Activated T-cell treated with anti-CD3 and anti-CD28 coated beads, Interleukin-2, amount 50 U/mL, for 72 hours (primary cell): ENCODE measurements at places on chromosomes 7 and 10. TPM values are rescaled to one million over a fixed set of nuclear protein-coding genes. Genes with fewer than 3 reads are reported as not detected.

DNA sequence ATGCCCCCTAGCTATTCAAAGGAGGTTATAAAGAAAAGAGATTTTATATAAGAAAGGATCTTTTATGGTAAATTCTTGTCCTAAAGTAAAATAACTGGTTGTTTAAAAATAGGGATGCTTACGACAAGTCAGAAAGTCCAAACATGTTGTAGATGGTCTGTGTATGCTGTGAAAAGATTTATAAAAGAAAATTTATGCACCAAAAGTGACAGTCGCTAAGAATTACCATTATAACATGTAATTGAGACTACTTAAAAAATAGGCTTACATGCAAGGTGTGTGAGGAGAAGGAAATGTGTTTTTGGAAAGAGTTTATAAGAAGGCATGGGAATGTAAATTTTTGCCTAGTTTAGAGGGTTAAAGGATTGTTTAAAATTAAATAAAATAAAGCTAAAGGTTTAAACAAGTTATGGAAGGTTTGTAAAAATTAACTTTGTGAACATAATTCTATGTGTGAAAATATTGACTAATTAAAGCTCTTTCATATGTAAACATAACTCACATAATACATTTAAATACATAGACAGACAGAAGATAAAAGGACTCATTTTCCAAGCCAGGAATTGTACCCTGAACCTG is 118.5 kb downstream of the LYZL1 start:
- H3K27ac ChIP-seq = no peak overlapping the region
- H3K4me1 ChIP-seq = peaks cover 12% of the 10 kb centered on the region
- peaks cover 7% of the 10 kb centered on the region for H3K36me3 ChIP-seq
- no peak for DNase-seq
- no peak overlapping the region for H3K4me3 ChIP-seq
- no peaks in the 10 kb centered on the region for H3K27me3 ChIP-seq

- peak; percentile 25 for DNase-seq
- H3K4me1 ChIP-seq = peaks cover 42% of the 10 kb centered on the region
- no peak overlapping the region for H3K27ac ChIP-seq
- H3K27me3 ChIP-seq = peaks cover 84% of the 10 kb centered on the region
These were observed 2.3 kb downstream of the IGF2BP3 start for GRCh38 chr7:23467806-23468525.

DNA sequence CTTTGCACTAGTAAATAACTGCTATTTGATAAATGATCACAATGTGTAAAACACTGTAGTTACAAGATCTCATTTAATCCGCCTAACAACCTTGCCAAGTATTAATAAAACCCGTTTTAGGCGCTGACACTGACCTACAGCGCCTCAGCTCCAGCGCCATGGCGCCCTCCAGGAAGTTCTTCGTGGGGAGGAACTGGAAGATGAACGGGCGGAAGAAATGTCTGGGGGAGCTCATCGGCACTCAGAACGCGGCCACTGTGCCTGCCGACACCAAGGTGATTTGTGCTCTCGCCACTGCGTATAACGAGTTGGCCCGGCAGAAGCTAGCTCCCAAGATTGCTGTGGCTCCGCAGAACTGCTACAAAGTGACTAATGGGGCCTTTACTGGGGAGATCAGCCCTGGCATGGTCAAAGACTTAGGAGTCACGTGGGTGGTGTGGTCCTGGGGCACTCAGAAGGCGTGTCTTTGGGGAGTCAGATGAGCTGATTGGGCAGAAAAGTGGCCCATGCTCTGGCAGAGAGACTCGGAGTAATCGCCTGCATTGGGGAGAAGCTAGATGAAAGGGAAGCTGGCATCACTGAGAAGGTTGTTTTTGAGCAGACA is 1.1 kb upstream of the TNPO3 start:
- H3K27ac ChIP-seq = peak overlapping the region; percentile 100
- peaks cover 26% of the 10 kb centered on the region for H3K4me1 ChIP-seq
- peak overlapping the region; percentile 95 for H3K4me3 ChIP-seq
- H3K27me3 ChIP-seq = peaks cover 10% of the 10 kb centered on the region
- DNase-seq = no peak
- H3K36me3 ChIP-seq = peaks cover 7% of the 10 kb centered on the region

GRCh38 chr7:974172-974571 is 1.2 kb downstream of the COX19 start:
- H3K4me1 ChIP-seq = peaks cover 31% of the 10 kb centered on the region
- H3K4me3 ChIP-seq = peak overlapping the region; percentile 96

DNA sequence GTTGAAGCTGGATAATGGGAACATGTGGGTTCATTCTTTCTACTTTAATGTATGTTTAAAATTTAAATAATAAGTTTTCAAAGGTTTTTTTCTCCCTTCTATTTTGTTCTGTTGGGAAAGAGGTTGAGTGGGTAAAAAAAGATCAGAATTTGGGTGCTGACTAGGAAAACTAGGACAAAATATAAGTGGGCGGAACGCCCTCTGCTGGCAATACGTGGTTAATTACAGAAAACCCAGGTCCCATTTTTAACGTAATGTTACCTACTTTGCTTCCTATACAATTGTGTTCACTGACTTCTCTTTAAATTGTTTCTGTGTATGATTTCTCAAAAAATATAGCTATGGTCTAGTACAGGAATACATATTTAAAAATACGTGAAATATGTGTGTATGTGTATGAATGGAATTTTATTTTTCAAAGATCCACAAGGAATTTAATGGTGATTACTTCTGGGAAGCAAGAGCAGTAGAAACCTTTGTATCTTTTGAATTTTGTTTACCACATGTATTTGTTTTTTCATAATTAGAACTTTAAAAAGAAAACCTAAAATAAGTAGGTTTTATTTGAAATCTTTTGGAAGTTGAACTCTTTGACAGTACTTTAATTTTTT is 8.7 kb downstream of the ECD start:
- peaks cover 44% of the 10 kb centered on the region for H3K4me1 ChIP-seq
- no peak overlapping the region for H3K4me3 ChIP-seq
- H3K36me3 ChIP-seq = peaks cover 5% of the 10 kb centered on the region

DNA sequence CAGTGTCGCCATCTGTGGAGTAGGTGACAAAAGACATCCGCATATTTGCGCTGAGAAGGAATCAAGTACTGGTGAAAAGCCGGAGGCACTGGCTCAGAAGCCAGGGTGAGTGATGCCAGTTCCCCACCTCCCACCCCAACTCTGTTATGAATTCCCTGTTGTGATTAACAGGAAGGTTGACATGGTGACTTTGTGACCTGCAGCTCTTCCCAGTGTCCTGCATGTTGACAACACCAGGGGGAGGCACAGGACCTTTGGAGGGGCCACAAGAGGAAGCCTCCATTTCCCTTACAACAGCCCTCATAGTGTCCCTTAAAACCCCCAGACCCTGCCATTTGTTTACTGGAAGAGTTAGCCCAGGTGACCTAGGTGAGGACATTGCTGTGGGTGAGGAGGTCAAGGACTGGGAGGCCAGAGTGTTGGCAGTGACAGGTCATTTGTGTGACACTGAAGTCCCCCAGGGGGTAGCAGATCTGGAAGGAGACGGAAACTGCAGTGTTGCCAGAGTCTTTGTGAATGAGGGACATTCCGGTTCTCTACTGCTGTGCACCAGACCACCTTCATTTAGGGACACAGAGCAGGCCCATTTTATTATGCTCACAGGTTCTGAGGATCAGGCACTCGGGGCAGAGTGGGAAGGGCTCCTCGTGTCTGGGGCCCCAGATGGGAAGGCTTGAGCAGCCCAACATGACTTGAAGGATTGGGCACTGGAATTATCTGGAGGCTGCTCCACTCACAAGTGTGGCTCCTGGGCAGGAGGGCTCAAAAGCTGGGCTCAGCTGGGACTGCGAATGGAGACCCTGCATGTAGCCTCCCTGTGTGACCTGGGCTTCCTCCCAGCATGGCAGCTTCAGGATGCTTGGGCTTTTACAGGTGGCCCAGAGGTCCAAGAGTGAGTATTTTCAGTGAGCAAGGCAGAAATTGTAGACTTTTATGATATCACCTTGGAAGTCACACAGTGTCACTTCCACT is 13.0 kb upstream of the ANTXRL start:
- no peaks in the 10 kb centered on the region for H3K36me3 ChIP-seq
- no peak for DNase-seq
- no peaks in the 10 kb centered on the region for H3K27me3 ChIP-seq

DNA sequence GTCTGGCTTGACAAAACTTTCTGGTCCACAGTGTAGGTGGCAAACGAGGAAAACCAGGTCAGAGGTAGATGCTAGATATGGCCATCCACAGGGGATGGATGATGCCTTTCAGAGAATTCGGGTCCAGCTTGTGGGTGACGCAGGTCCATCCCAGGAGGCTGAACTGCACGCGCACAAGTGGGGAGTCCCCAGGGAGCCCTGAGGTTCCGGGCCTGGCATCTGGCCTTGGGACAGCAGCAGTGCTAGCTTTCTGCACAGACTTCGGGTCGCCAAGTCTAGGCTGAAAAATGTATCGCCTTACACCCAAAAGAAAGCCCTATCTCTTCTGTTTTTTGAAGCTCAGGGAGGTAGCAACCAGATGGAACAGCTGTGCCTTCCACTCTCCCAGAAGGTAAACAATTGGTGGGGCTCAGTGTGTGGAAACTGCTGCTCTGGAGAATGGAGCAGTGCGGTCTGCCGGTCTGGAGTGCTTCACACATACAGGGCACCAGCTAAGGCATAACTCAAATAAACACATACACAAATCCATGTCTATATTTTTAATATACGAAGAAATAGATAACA is 119.3 kb upstream of the ACBD5 start:
- DNase-seq = no peak
- no peaks in the 10 kb centered on the region for H3K36me3 ChIP-seq
- no peaks in the 10 kb centered on the region for H3K4me1 ChIP-seq
- H3K4me3 ChIP-seq = no peak overlapping the region
- H3K27me3 ChIP-seq = no peaks in the 10 kb centered on the region

GRCh38 chr7:128781126-128781525 is 5.5 kb upstream of the OPN1SW start:
- H3K4me3 ChIP-seq = no peak overlapping the region
- DNase-seq = no peak
- no peaks in the 10 kb centered on the region for H3K27me3 ChIP-seq
- peaks cover 7% of the 10 kb centered on the region for H3K36me3 ChIP-seq

DNA sequence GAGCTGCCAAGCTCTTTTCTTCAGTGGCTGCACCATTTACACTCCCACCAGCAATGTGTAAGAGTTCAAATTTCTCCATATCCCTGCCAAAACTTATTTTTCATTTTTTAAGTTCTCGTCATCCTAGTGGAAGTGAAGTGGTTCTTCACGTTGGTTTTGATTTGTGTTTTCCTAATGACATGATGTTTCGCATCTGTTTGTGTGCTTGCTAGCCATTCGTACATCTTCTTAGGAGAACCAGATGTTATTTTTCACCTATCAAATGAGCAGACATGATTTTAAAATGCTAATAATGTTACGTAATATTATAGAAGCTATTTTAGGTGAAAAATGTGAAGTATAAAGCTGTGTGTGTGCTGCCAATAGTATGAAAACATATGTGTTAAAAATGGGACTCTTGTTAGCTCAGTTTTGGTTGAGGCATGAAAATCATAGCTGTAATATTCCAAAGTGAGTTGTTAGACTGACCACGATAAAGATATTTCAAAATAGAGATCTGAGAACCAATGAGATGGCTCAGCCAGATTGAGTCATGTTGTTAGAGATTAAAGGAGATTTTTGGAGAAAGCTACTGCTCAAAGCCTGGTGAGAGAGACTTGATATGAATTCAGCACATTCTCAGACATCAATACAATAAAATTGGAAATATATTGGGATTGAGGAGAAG is 25.9 kb upstream of the GALNT11 start:
- peaks cover 30% of the 10 kb centered on the region for H3K27me3 ChIP-seq
- no peaks in the 10 kb centered on the region for H3K4me1 ChIP-seq
- DNase-seq = no peak
- no peak overlapping the region for H3K27ac ChIP-seq
- H3K4me3 ChIP-seq = no peak overlapping the region

- H3K4me1 ChIP-seq = no peaks in the 10 kb centered on the region
- H3K36me3 ChIP-seq = no peaks in the 10 kb centered on the region
- DNase-seq = no peak
- H3K27ac ChIP-seq = no peak overlapping the region
- peaks cover 47% of the 10 kb centered on the region for H3K27me3 ChIP-seq
These were observed 54.0 kb downstream of the CREB5 start for GRCh38 chr7:28466341-28466740.

DNA sequence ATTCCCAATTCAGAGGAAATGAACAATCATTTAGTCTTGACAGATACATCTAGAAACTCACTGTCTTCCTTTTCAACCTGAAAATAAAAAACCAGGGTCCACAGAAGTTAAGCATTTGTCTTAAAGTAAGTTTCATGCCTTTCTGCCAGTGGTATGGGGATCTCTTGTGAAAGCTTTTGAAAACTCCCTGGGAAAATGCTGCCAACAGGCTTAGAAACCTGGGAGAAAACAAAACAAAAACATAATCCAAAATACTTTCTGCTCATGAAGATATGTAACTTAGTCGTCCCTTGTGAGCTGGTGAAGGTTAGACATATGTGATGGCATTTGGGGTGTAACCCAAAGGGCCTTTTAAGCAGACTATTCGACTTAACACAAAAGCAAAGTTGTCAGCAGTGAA is 66.4 kb upstream of the ZNF438 start:
- no peak overlapping the region for H3K4me3 ChIP-seq
- H3K27ac ChIP-seq = no peak overlapping the region
- DNase-seq = no peak
- H3K36me3 ChIP-seq = peaks cover 4% of the 10 kb centered on the region
- peaks cover 74% of the 10 kb centered on the region for H3K4me1 ChIP-seq

DNA sequence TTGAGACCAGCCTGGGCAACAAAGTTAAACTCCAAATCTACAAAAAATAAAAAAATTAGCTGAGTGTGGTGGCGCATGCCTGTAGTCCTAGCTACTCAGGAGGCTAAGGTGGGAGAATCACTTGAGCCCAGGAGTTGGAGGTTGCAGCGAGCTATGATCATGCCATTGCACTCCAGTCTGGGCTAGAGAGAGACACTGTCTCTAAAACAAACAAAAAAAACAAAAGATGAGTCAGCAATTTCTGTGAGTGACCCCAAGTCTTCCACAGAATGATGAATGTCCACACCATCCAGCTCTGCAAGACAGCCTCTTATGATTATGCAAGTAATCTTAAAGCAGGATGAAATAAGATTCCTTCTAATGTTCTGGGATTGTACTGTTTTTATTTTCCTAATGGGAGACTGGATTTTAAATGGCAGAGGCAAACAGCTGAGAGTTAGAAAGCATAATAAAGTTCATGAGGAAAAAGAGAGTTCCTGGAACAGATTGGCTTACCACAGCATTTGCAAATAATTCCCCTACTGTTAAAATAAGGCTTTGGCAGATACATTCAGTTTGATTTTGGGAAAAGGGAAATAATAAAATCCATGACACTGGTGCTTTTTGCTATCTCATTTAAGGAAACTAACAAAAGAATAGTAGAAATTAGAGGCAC is 18.9 kb upstream of the PRKAR2B start:
- H3K27me3 ChIP-seq = no peaks in the 10 kb centered on the region
- DNase-seq = no peak
- H3K36me3 ChIP-seq = no peaks in the 10 kb centered on the region
- H3K4me3 ChIP-seq = no peak overlapping the region

DNA sequence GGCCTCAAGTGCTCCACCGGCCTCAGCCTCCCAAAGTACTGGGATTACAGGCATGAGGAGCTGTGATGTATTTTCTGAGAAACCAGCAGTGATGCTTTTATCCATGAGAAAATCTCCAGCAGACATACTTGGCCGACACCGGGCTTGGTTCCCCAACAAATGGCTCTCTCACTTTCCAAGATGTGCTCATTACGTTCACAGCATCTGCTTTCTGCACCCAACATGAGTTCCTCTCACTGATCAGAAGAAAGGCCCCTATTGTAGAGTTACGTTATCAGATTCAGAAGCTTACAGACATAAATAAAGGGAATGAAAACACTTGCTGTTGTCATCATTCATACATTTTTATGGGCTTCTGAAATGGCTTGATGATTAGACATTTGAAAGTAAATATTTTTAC is 95.0 kb downstream of the CALD1 start:
- H3K27ac ChIP-seq = no peak overlapping the region
- H3K4me1 ChIP-seq = peaks cover 5% of the 10 kb centered on the region
- no peak overlapping the region for H3K4me3 ChIP-seq

The RSPH10B gene
- total RNA-seq = 0.91 TPM

The VSTM2A gene
- total RNA-seq = not detected

The LRRTM3 gene
- total RNA-seq = not detected

The GNGT1 gene
- not detected for total RNA-seq

The VPS26A gene
- total RNA-seq = 39.0 TPM
